ENCODE measurements at places on chromosomes 13 and 19. TPM values are rescaled to one million over a fixed set of nuclear protein-coding genes. Genes with fewer than 3 reads are reported as not detected.

DNA sequence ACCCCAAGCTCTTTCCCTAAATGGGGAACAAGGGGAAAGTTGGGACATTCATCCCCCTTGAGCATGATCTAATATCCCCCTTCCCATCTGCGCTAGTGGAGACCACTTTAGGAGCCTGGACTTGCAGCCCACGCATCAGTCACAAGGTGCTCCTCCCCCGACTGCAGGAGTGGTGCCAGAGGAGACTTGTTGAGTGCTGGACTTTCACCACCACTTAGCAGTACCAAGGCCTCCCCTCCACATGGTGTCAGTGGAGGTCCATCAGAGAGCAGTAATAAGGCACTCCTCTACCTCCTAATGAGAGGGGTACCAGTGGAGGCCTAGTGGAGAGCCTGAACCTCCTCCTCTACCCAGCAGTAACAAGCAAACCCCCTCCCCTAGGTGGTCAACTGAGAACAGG, 22.5 kb downstream of the CAB39L start:
- DNase-seq: no peak

- DNase-seq: no peak
These were observed 44.4 kb downstream of the ZNF846 start for GRCh38 chr19:9724157-9724556.

DNA sequence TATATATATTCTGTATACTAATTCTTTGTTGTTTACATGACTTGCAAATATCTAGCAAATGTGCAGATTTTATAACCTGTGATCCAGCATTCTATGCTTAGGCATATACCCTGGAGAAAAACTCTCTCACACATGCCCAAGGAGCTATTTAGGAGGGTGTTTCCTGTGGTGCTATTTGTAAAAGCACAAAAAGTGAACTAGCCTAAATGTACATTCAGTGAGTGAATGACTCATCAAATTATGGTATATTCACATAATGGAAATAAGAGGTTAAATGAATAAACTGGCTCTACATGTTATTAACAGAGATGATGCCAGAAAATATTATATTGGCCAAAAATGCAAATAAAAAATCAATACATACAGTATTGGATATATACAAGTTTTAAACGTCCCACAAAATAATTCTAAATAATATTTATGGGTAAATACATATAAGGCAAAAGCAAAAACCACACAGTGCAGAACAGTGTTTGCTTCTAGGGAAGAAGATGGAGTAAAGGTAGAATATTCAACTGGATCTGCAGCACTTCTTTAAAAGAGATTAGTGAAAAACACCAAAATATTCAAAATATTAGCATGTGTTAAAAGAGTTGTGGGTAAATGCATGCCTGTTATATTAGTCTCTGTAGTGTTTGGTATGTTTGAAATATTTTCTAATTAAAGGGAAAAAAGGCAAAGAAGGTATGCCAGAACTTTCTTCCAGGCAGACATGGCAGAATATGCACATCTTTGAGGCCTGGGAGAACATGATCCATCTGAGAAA, 344.7 kb downstream of the KLF5 start:
- DNase-seq: no peak

GRCh38 chr19:6516018-6516658, 14.0 kb upstream of the TUBB4A start:
- DNase-seq: peak; percentile 97

DNA sequence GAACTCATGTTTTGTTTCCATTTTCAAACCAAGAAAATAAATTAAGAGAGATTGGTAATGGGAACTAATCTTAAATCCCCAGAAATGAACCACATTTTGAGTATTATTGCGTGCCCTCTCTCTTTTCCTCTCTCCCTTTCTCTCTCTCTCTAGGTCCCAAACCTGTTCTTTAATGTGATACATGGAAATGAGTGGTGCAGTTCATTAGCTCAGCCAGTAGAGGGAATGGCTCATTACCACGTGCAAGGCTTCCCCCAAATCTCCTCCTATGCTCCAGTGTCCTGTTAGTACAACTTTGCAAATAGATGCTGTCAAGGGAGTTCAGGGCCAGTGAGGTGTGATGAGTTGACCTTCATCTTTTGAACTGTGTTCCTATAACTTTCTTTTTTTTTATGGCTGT, 178.4 kb downstream of the FGF9 start:
- no peak for DNase-seq

DNA sequence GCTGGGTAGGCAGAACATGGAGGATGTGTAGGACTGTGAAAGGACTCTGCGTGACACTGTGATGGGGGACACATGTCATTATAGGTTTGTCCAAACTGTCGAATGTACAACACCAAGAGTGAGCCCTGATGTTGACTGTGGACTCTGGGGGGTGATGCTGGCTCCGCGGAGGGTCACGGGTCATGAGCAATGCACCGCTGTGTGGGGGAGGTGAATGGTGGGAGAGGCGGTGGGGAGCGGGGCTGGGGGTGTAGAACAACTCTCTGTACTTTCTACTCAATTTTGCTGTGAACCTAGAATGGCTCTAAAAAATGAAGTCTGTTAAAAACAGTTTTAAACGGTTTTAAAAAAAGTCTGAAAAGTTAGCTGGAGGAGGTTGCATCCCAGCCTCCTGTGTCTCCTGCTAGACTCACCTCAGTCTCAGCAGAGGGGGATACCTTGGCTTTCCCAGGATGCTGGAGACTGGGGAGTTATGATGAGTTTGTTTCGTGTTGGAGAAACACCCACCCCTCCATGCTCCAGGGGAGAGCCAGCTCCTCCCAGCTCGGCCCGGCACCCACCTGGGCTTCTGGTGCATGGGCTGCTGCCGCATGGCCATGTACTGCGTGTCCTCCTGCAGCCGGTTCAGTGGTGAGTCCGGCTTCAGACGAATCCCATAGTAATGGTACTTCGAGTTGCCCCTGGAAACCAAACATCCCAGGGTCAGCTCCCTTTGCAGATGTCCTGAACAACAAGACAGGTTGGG, 34.7 kb upstream of the RANBP3 start:
- DNase-seq: no peak

GRCh38 chr13:50358231-50359040, 343.2 kb downstream of the KCNRG start:
- DNase-seq: no peak

DNA sequence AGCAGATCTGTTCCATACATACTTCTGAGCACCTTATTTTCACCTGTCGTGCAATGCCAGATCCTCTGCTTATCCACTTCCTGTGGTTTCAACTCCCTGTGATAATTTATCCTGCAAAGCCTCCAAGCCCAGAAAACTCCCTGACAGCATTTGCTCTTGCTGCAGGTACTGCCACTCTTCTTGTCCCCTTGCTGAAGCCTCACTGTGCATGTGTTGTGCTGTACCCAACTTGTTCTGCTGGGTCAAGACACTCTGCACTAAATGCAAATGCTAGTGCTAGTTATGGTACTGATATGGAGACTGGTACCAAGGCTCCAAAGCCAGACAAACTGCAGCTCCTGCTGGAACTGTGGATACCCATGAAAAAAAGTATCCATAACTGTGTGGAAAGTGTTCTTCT, 315.4 kb upstream of the MIR17HG start:
- no peak for DNase-seq

DNA sequence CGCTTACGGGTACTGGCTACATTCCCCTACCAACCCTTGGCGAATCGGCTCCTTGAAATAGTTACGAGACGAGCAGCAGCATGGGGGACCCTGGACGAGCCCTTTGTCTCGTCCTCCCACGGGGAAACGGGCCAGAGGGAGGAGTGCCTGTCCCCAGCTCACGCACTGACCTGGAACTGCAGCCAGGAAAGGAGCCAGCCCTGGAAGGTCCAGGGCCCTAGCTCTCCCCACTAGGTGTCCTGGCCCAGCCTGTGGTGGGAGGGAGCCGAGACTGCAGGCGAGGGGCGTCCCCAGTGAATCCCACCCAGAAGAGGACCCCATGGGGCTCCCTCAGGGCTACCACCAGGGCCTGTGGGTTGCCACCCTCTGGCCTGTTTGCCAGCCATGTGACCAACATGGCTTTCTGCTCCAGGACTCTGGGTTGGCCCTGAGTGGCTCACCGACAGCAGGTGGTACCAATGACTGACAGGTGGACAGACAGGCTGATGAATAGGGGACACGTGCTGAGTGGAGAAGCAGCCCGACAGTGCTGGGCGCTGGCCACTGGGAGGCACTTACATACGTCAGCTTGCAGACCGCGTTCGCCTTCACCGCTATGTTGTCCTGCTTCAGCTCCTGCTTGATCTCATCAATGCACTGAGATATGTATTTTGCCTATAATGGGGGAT, 13.2 kb downstream of the AP3D1 start:
- DNase-seq: no peak

GRCh38 chr19:9009935-9010651, at the start of gene MUC16:
MUC16 (minus strand) TSS chr19:9010409.
- no peak for DNase-seq

DNA sequence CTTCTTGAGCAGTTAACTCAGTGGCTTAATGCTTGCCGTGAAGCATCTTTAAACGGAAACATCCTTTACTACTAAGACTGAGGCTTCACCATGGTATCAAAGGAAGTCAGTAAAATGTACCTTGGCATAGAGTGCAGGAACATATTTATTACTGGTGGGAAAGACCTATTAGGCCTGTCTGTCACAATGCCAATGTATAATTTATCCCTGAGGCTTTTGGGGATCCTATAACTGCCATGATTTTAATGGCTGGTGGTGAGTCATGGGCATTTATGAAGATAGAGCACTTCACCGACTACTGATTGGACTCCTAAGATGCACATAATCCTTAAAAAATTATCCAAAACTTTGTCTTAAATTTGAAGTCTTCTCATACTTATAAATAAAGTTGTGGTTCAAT, 79.6 kb downstream of the FGF14 start:
- no peak for DNase-seq

DNA sequence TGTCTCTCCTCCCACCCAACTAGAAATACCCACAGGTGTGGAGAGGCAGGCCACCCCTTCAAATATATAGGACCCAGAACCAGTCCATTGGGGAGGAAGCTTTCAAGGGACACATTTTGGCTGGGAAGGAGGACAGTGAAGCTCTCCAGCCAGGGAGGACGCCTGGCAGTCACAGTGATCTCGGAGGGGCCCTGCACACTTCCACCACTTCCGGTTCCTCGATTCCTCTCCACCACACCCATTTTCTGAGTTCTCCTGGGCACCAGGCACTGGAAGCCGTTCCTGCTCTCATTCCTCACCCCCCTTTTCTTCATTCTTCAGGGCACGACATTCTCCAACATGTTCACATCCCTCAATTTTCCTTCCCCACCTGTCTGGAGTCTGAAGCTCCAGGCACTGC, 30.4 kb upstream of the CEACAM21 start:
- DNase-seq: no peak

DNA sequence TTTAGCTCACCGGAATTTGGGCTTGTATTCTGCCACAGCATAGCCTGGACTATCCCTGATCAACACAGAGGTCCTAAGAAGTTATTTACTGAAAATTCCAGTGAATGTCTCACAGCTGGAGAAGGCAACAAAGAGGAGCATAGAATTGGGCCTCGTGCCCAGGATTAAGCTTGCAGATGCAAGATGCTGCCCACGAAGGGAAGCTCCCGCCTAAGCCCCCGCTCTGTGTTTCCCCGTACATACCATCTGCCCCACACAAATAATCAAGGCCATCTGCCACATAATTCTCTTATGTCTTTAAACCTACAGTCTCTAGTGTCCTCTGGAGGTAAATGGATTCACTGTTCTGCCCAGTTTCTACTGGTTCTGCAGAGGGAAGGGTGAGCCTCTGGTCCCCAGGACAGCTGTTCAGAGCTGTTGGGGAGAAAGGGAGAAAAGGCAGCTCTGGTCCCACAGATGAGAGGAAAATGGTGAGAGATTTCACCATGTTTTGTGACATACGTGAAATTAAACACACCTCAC, 7.4 kb upstream of the TPP2 start:
- DNase-seq: no peak

- DNase-seq: no peak
These were observed 1479.2 kb downstream of the SLITRK5 start for GRCh38 chr13:89150362-89150761.

GRCh38 chr13:59332966-59333365, 830.8 kb downstream of the DIAPH3 start:
- DNase-seq: no peak

- DNase-seq: no peak
These were observed 7.9 kb upstream of the JUNB start for GRCh38 chr19:12783291-12783848.

- DNase-seq: no peak
These were observed 36.0 kb upstream of the LAMP1 start for GRCh38 chr13:113260996-113261395.

GRCh38 chr13:49353908-49354307, 90.0 kb downstream of the CAB39L start:
- DNase-seq: no peak

- no peak for DNase-seq
These were observed 43.7 kb downstream of the ZNF333 start for GRCh38 chr19:14733574-14733973.

DNA sequence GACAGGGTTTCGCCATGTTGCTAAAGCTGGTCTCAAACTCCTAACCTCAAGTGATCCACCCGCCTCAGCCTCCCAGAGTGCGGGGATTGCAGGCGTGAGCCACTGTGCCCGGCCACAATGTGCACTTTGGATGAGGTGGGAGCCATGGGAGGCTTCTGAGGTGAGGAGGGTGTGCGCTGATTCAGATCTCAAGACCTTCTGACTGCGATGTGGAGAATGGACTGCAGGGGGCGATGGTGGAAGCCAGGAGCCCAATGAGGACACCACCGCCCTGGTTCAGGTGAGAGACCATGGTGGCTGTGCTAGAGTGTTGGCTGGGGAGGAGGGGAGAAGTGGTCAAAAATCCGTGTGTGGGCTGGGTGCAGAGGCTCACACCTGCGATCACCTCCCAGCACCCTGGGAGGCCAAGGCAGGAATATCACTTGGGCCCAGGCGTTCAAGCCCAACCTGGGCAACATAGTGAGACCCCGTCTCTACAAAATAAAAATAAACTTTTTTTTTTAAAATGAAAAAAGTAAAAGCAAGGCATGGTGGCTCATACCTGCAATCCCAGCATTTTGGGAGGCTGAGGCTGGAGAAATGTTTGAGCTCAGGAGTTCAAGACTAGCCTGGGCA, 5.6 kb downstream of the INAFM1 start:
- DNase-seq: peak; percentile 66

- no peak for DNase-seq
These were observed 50.8 kb downstream of the FOXO1 start for GRCh38 chr13:40615619-40616018.

- no peak for DNase-seq
These were observed 1.0 kb downstream of the IFT88 start for GRCh38 chr13:20567881-20568528.

GRCh38 chr19:2014731-2015607, 545 bp downstream of the BTBD2 start:
- peak; percentile 49 for DNase-seq

GRCh38 chr13:91323349-91323748, 24.1 kb upstream of the MIR17HG start:
- no peak for DNase-seq

GRCh38 chr19:38654628-38655055, 7.2 kb downstream of the ACTN4 start:
- DNase-seq: no peak

- DNase-seq: peak; percentile 28
These were observed 13.2 kb upstream of the LHFPL6 start for GRCh38 chr13:39616087-39616694.

WDR87 gene
- total RNA-seq: not detected

RUVBL2 gene
- total RNA-seq: 60.9 TPM

NKPD1 gene
- 1.2 TPM for total RNA-seq

KLK14 gene
- total RNA-seq: 1.5 TPM

HSPB6 gene
- total RNA-seq: 0.49 TPM

PLEKHG2 gene
- total RNA-seq: 205 TPM

FCAR gene
- total RNA-seq: not detected

All from glutamatergic neuron (in vitro differentiated cells).